ENCODE measurements at places on chromosomes 2 and 18.

- DNase-seq, result no peak
Observed at GRCh38 chr2:94995553-94996304, 29.8 kb upstream of the MAL start.

- no peak for DNase-seq
Observed at GRCh38 chr18:53018791-53019190, 678.8 kb downstream of the DCC start.

DNA sequence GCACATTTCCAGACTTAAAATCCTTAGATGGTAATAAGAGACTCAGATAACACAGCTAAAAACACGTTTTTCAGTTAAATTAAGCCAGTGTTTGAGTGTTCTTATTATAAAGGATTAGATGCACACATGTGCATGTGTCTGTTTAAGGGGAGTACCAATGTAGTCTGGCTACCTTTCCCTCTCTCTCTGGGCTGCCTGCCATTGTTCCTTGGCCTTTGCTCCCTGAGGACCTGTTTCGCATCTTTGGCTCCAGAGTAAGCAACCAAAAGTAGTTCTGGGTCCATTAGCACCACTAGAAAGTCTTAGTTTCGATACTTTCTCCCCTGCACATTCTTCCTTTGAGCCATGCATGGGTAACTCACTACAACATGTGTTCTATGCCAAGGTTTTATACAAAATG is 228.3 kb downstream of the TPGS2 start:
- DNase-seq, result peak; percentile 59

- DNase-seq, result peak; percentile 68
Observed at GRCh38 chr2:235666213-235666781, 172.5 kb downstream of the AGAP1 start.

DNA sequence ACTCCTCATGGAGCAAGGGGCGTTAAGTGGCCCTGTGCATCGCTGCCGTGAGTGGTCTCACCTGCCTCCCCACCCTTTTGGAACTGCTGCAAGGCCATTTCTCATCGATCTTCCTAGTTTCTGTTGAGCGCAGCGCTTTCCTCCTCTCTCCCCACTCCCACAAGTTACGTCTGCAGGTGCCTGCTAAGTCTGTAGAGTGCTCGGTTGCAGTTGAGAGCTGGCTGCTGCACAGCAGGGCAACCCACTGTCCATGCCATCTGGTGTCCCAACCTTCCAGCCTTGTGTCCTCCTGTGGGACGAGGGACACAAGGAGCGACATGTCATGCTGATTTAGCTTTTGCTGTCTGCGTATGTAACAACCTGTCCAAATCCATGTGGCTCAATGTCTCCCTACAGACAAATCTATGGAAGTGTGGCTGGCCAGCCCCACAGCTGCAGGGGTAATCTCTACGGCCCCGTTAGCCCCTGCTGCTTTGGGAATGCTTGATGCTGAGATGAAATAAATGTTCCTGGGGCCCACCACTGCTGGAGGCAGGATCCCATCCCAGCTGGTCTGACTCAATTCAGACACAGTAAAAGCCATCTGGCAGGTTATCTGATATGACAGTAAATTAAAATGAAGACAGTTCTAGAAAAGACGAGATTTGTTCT is 68.1 kb upstream of the TCF7L1 start:
- DNase-seq, result no peak

DNA sequence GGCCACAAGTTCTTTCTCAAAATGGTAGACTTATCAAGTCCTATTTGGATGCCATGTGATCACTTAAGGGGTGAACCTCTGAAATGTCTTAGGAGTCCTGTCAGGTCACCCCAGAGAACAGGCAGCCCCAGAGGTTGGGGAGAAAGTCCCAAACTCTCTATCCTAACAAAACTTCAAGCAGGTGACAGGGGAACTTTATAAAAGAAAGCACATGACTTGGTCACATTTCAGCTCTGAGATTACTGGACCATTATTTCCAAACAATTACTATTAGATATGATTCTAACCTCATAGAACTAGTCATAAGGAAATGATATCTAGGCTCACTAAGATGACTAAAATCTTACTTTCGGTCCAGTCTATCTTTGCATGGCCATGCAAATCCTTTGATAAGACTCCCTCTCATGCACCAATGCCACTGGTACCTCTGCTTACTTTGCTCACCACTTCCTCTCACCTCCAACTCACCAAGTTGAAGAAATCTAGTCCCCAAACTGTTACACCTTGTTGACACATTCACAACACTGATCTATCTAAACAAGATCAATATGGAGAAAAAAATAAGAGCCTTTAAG is 107.0 kb downstream of the GALNT14 start:
- no peak for DNase-seq

GRCh38 chr2:213279116-213279620 is 5.1 kb upstream of the SPAG16 start:
- no peak for DNase-seq

DNA sequence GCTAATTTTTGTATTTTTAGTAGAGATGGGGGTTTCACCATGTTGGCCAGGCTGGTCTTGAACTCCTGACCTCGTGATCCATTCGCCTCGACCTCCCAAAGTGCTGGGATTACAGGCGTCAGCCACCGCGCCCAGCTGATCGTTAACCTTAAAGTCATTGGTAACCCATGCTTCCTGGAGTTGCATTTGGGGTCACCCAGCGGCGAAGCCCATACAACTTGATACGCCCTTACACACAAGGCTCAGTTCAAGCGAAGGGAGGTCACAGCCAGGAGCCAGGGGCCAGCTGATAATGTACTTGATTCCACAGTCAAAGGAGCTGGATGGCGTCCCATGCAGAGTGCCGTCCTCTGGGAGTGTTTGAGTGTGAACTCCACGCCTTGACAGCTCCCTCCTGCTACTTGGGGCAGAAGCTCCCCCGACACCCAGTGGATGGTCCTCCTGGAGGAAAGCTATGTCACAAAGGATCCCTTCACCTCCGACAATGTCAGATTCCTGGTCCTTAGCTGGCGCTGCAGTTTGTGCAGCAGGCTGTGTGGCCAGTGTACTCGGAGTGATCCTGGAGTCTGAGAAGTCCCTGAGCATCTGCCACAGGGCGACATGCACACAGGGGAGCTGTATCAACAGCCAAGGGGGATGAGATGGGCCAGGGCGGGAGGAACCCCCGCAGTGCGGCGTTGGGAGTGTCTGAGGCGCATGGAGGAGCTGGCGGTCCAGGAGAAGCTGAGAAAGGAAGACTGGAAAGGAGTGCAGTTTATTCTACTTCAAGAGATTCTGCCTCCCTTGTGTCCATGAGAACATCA is 7.9 kb downstream of the CLHC1 start:
- DNase-seq, result no peak

- no peak for DNase-seq
Observed at GRCh38 chr2:74024216-74024615, 39.5 kb downstream of the TET3 start.

GRCh38 chr2:99803846-99804245 is 314.0 kb upstream of the REV1 start:
- no peak for DNase-seq

- DNase-seq, result no peak
Observed at GRCh38 chr2:227179988-227180685, 15.7 kb downstream of the COL4A3 start.
